Naive thymus-derived CD8-positive, alpha-beta T cell (primary cell): ENCODE measurements at places on chromosomes 2 and 18.

DNA sequence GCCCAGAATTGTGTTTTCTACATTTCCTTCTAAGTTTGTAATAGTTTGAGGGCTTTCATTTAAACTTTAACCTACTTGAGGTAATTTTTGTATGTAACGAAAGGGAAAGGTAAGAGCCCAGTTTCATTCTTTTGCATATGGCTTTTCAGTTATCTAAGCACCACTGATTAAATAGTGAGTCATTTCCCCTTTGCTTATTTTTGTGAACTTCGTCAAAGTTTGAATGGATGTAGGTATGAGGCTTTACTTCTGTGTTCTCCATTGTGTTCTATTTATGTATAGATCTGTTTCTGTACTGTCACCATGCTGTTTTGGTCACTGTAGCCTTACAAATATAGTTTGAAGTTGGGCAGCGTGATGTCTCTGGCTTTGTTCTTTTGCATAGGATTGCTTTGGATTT lies 944.8 kb upstream of the CNTNAP5 start:
- DNase-seq, result no peak

GRCh38 chr2:162043132-162043531 lies 30.9 kb downstream of the DPP4 start:
- DNase-seq, result no peak

DNA sequence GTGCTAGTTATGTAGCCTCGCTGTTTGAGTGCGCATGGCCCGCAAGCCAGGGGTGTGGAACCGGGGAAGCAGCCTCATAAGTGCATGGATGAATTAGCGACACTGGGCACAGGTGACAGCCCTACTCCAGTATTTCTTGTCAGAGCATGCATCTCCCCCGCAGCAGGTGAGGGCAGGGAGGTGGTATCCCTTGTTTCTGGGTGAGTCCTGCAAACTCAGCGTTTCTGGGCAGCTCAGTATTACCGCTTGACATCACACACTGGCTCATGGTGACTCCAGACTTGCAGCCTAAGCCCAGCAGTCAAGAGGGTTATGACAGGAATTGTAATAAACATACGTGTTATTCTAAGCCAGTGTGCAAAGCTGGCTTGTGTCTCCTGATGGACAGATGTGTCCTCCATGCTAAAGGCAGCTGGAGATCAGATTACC lies 2.5 kb downstream of the CABLES1 start:
- no peak for DNase-seq

GRCh38 chr2:232261776-232262175 lies 116.8 kb upstream of the ALPP start:
- no peak for DNase-seq

DNA sequence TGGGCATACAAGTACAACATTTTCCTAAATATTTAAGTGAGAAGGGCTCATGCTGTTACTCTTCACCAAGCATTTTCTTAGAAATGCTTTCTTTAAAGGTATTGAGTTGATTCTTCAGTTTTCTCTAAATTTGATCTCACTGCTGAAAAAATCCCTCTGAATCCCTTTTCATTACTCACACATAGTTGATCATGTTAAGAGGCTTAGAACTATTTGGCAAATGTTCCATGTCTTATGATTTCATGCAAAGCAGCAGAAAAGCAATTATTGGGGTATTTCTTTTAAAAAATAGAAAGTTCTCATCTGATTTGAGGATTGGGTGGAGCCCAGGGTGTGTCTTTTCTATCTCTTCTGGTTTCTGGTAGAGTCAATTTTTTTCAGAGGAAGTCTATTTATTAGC lies 1079.8 kb upstream of the ZEB2 start:
- no peak for DNase-seq

DNA sequence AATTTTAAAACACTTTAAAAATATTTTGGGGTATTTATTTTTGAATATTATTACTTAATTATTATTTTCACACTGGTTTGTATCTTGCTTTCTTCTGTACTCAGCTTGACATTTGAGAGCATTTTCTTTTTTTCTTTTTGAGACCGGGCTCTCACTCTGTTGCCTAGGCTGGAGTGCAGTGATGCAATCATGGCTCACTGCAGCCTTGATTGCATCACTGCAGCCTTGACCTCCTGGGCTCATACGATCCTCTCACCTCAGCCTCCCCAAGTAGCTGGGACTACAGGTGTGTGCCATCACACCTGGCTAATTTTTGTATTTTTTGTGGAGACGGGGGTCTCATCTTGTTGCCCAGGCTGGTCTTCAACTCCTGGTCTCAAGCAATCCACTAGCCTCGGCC lies 79.9 kb upstream of the DLX2 start:
- DNase-seq, result no peak

DNA sequence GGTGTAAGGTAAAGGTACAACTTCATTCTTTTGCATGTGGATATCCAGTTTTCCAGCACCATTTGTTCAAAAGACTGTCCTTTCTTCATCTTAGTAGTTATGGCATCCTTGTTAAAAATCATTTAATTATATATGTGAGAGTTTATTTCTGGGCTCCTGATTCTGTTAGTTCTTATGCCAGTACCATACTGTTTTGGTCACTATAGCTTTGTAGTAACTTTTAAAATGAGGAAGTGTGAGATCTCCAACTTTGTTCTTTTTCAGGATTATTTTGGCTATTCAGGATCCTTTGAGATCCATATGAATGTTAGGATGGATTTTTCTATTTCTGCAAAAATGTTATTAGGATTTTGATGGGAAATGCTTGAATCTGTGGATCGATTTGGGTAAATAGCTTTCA lies 16.8 kb downstream of the ACTR3 start:
- DNase-seq, result no peak

GRCh38 chr2:239938651-239939486 lies 86.3 kb downstream of the NDUFA10 start:
- DNase-seq, result no peak

- no peak for DNase-seq
These were observed 237.3 kb downstream of the LTBP1 start for GRCh38 chr2:33184041-33184440.

- DNase-seq, result no peak
These were observed 391.5 kb downstream of the GALNT13 start for GRCh38 chr2:154263206-154263605.

DNA sequence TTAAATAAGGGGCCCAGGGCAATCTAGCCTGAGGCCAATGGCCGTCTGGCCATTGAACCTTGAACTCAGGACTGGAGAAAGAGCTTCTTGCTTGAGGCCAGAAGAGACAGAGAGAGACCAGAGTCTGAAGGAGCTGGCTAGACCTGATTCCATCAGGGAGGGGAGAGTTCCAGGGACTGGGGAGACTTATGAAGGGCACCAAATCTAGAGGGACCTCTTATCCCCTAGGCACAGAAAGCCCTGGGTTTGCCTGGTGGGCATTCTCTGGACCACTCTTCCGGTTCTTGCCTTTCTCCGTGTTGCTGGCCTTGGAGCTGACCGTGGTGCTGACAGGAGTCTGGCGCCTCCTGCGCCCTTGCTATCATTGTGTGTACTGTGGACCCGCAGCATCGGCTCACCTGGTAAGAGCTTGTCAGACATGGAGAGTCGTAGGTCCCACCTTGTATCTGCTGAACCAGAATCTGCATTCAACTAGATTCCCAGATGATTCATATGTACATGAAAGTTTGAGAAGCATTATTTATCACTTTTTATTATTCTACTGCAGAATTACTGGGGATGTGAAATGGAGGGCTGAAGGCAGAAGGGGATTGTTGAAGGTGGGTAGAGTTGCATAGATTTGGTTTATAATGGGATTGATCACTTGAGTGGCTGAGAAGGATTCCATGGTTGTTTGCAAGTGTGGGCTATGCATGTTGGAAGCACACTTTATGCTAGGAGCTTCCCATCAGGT lies 4.3 kb upstream of the TRPM8 start:
- no peak for DNase-seq

GRCh38 chr2:36753706-36754221 lies 57.3 kb downstream of the VIT start:
- no peak for DNase-seq

DNA sequence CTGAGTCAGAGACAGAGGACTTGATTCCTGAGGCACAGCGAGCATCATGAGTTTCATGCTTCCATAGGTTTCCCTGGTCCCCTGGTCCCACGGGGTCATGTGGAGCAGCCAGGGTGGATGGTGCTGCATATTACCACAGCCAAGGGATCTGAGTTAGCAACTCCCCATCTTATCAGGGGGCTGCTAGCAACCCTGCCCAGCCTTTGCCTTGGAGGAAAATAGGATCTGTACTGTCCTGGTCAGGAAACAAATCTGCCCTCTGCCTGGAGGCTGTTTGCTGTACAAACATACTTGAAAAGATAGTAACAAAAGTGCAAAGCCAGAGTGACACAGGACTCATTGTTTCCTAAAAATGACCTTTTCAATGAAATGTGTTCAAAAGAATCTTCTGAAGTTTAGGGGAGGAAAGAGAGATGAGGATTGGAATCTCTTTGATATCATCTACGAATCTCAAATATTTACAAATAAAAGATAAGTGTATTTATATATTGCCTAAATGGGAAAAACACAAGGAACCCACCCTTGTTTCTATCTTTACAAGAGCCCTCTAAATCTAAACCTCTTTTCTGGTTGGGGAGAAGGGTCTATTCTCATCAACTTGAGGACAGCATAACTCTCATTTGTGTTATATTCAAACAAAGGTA lies 194.8 kb downstream of the CD226 start:
- no peak for DNase-seq

GRCh38 chr2:142684667-142685066 lies 192.8 kb upstream of the KYNU start:
- no peak for DNase-seq

GRCh38 chr2:177172034-177172880 lies 40.3 kb upstream of the HNRNPA3 start:
- no peak for DNase-seq

DNA sequence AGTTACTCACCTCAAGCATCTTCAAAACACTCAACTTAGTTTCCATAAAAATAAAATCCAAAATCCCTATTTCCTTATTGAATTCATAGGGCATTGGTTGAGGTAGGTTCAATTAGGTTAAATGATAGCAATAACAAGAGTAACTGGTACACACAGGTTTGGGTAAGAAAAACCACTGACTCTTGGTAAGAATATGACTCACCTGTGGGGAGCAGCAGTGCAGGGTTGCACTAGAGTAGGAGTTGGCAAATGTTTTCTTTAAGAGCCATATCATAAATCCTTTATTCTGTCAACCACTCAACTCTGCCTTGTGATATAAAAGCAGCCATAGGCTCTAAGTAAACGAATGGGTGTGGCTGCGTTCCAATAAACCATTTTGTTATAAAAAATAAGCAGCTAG lies 71.4 kb upstream of the CDH20 start:
- DNase-seq, result no peak

DNA sequence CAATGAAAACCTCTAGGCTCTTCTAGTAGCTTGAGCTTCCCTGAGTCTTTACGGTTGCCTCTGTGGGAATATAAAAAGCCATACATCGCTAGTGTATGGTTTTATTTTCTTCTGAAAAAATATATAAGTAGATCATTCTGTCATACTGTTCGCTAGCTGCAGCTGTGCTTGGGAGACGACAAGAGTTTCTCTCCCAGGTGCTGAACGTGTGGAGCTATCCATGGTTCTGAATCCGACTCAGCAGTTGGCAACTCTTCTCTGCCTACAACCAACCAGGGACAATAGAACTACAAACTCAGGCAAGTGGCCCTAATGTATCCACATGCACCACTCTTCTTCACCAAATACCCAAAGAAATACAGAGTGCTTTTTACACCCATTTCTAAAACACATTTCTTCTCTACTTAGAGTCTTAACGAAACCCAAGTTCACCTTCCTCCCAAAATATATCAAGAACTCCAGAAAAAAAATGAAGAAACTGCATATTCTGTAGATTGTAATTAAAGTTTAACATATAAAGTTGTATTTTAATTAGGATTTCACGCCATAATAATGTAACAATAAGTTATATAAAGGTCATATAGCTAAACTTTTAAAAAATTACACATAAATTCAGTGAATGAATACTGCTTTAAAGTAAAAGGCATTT lies 2.2 kb upstream of the KCNH7 start:
- DNase-seq, result no peak

DNA sequence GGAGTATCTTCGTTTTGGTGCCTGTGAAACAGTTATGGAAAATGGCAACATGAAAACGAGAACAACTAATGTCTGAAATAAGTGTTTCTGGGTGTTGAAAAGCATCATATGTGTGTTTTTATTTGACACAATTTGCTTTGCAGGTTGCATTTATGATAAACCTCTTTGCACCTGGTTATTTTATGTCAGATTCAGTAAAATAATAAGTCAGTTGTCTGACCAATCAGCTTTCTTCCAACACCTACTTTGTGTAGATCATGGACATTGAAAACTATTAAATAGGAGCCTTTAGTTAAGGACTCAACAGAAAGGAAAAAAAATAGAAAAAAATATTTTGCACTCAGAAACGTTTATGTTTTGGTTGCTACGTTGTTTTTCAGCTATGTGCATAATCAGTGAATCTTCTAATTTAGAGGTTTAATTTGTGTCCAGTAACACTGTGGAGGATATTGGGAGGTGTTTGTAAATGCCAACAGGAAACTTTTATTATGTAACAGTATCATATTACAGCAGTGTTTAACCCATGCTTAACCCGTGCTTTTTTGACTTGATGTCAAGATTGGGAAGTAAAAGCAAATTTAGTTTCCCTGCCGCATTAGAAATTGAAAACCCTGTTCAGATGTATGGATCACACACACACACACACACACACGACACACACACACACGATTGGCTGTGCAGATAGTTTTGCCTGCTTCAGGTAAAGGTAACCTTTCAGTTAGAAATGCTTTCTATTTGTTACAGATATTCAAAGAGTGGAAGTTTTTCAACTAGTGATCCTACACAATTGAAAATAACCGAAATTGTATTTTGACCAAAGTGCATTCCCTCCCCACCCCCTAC lies 2.6 kb downstream of the PKP4 start:
- no peak for DNase-seq

DNA sequence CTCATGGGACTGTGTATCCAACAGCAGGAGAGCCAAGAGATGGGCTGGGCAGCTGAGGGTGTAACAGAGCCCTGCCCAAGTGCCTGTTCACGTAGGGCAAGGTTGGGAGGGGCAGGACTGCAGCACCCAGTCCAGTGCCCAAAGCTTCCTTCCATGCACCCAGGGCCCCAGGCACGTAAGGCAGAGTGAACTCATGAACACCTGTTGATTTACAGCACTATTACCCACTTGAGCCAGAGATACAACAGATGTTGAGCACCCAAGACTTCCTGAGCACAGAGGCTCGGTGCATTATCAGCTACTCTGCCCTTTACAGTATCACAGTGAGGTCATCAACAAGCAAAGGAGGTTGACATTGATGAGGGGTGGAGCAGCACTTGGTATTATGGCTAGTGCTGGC lies 50.2 kb upstream of the FHL2 start:
- DNase-seq, result no peak

- DNase-seq, result no peak
These were observed 176.6 kb downstream of the GFPT1 start for GRCh38 chr2:69210385-69210784.

- DNase-seq, result no peak
These were observed 9.1 kb upstream of the AP1S3 start for GRCh38 chr2:223846515-223846914.

DNA sequence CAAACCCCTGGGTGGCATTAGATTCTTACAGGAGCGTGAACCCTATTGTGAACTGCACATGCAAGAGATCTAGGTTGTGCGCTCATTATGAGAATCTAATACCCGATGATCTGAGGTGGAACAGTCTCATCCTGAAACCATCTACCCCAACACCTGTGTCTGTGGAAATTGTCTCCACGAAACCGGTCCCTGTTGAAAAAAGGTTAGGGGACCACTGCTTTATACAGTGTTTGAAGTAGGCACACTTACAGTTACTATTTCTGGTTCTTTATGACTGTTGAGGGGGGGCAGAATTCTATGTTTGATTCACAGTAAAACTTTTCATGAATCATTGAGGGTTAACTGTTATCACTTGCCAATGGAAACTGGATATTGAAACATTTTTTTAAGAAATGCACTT lies 72.0 kb downstream of the RIF1 start:
- DNase-seq, result no peak

GRCh38 chr18:56453631-56454030 lies 184.8 kb downstream of the TXNL1 start:
- DNase-seq, result no peak
